Lung (tissue), 17 donors: ENCODE measurements at places on chromosomes 6 and 20.

DNA sequence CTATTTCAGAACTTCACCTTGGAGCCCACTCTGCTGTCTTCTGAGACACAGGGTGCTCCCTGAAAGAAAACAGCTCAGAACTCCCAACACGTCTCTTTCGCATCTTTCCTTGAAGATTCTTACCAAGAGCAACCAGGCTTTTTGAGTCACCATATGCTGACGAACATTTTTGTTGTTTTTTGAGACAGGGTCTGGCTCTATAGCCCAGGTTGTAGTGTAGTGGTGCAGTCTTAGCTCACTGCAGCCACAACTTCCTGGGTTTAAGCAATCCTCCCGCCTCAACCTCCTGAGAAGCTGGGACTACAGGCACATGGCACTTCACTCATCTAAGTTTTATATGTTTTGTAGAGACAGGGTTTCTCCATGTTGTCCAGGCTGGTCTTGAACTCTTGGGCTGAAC lies 68.5 kb downstream of the TRMT11 start:
- no peak for DNase-seq

DNA sequence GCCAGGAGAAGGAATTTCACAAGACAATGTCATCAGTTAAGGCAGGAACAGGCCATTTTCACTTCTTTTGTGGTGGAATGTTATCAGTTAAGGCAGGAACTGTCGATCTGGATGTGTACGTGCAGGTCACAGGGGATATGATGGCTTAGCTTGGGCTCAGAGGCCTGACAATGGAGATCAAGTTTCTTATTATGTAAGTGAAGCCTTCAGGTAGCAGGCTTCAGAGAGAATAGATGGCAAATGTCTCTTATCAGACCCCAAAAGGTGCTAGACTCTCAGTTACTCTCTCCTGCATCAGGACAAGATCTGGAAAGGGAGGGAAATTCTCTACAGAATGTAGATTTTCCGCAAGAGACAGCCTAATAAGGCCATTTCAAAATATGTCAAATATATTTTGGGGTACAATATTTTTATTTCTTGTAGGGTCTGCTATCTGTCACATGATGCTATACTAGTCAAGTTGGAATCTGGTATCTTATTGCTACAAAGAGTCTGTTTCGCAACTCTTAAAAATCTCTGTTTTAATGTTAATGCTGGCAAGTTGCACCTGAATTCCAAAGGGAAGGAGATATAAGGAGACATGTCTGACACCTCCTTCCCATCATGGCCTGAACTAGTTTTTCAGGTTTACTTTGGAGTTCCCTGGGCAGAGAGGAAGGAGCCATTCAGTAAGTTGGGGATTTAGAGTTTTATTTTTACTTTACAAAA lies 48.8 kb downstream of the TRDN start:
- DNase-seq: no peak

DNA sequence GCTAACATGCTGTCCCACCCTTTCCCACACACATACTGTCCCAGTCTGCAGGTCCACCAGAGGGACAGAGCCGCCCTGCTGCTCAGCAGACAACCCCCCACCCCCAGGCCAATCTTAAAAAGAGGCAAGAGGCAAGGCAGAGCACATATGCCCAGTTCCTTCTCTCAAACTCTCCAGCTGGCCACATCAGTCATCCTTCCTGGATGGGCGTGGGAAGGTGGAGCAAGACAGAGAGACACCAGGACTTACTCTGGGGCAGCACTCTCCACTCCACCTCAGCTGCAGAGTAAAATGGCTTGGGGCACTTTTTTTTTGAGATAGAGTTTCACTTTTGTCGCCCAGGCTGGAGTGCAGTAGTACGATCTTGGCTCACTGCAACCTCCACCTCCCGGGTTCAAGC lies 10.8 kb downstream of the MOCS3 start:
- DNase-seq: no peak

DNA sequence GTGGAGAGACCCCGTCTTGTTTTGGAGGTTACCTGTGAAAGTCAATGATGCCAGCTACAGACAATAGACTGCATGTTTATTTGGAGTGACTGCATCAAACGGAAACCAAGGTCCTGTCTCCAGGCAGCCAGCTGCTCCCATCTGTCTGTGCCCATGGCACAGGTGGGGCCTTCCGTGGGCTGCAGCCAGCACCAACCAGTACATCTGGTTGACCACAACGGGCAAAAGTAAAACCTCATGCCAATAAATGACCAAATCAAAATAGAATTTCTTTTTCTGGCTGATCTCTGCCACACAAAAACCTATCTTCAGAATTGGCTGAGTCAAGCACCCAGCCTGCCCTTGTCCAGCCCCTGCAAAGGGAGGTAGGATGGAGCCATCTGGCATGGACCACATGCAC lies 33.5 kb downstream of the DLL1 start:
- no peak for DNase-seq

- DNase-seq: no peak
These were observed 23.7 kb downstream of the SDHAF4 start for GRCh38 chr6:70590400-70590799.

GRCh38 chr6:150286460-150286859 lies 82.4 kb upstream of the IYD start:
- no peak for DNase-seq

GRCh38 chr20:61806995-61807394 lies 258.7 kb downstream of the TAF4 start:
- no peak for DNase-seq

GRCh38 chr6:43795421-43795820 lies 25.4 kb downstream of the VEGFA start:
- DNase-seq: no peak

GRCh38 chr6:167420858-167421766 lies 96.2 kb downstream of the TTLL2 start:
- no peak for DNase-seq
